Kidney (tissue), 22 donors: ENCODE measurements at places on chromosomes 16 and 17. TPM values are rescaled to one million over a fixed set of nuclear protein-coding genes. Genes with fewer than 3 reads are reported as not detected.

The SPAG9 gene
- 15.4 TPM for polyA plus RNA-seq

The TP53TG3C gene
- polyA plus RNA-seq: not detected

The IKZF3 gene
- 0.09 TPM for polyA plus RNA-seq

The RNU2-1 gene
- polyA plus RNA-seq: not detected

The TRIM72 gene
- polyA plus RNA-seq: 0.11 TPM

The XPO6 gene
- 57.2 TPM for polyA plus RNA-seq

The CA5A gene
- polyA plus RNA-seq: not detected

The ORC6 gene
- polyA plus RNA-seq: 1.5 TPM

The CD300A gene
- polyA plus RNA-seq: 3.1 TPM

The MEFV gene
- polyA plus RNA-seq: not detected

The FBXO31 gene
- 12.5 TPM for polyA plus RNA-seq

The TLK2 gene
- 15.6 TPM for polyA plus RNA-seq

The MSRB1 gene
- 189 TPM for polyA plus RNA-seq

The SYCE1L gene
- polyA plus RNA-seq: 7.1 TPM

The CASKIN1 gene
- polyA plus RNA-seq: 0.30 TPM

The EME1 gene
- not detected for polyA plus RNA-seq

The GP1BA gene
- polyA plus RNA-seq: not detected

The SKAP1 gene
- polyA plus RNA-seq: 42.6 TPM

The NETO2 gene
- polyA plus RNA-seq: 1.4 TPM

The SOX9 gene
- polyA plus RNA-seq: 5.8 TPM

The NACA2 gene
- not detected for polyA plus RNA-seq

The SEPTIN12 gene
- not detected for polyA plus RNA-seq

The OR1F1 gene
- polyA plus RNA-seq: not detected

The KCNH6 gene
- 4.8 TPM for polyA plus RNA-seq

The ZP2 gene
- polyA plus RNA-seq: not detected

The MYH13 gene
- polyA plus RNA-seq: not detected

The MT4 gene
- polyA plus RNA-seq: not detected

The EFCAB5 gene
- not detected for polyA plus RNA-seq

The TEKT1 gene
- polyA plus RNA-seq: not detected

The LPCAT2 gene
- polyA plus RNA-seq: 7.7 TPM

The NPIPA8 gene
- polyA plus RNA-seq: 4.8 TPM

The WNT9B gene
- 1.9 TPM for polyA plus RNA-seq

The PLA2G15 gene
- polyA plus RNA-seq: 44.4 TPM

The ZG16B gene
- polyA plus RNA-seq: 0.69 TPM

The CLDN7 gene
- polyA plus RNA-seq: 119 TPM

The FAM117A gene
- polyA plus RNA-seq: 11.1 TPM

The IL34 gene
- 5.9 TPM for polyA plus RNA-seq

The MT1G gene
- 2,564 TPM for polyA plus RNA-seq

The NARF gene
- 29.1 TPM for polyA plus RNA-seq
